DMS53 (cell line): ENCODE measurements at places on chromosomes 3 and 15.

DNA sequence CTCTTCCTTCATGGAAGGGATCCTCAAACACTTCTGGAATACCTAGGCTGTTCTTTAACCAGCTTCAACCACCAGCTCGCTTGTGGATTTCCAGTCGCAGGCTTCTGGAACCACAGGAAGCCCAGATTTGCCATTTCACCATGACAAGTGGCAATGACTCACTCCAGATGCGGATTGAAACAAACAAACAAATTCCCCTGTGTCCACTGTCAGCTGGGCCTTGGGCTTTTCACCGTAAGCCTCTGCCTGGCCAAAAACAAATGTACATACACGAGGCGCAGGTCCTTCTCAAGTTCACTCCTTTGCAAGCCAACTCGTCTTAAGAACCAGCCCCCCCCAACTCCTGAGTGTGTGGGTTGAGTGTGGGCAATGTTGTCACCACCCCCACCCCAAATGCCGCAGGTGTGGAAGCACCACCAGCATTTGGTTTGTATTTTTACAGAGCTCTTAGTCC is 8.8 kb downstream of the BCL6 start:
- DNase-seq: peak; percentile 86

- no peak for DNase-seq
Observed at GRCh38 chr3:130895690-130896488, 2.0 kb downstream of the ATP2C1 start.

DNA sequence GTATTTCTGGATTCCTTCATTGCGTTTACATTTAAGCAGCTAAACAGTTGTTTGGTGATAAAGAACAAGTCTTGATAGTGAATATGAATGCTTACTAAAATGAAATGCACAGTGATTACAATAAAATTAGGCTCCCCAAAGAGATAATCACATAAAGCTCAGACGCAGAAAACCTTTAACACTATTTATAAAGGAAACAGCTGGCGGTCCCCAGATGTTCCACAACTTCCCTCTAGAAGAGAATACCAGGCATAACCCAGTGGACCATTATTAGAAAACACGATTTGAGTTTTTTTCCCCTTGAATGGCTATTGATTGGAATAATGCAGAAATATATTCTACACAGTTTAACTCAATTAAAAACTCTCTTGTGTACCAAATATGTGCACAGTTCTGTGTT is 573.2 kb downstream of the DIPK2A start:
- DNase-seq: no peak

DNA sequence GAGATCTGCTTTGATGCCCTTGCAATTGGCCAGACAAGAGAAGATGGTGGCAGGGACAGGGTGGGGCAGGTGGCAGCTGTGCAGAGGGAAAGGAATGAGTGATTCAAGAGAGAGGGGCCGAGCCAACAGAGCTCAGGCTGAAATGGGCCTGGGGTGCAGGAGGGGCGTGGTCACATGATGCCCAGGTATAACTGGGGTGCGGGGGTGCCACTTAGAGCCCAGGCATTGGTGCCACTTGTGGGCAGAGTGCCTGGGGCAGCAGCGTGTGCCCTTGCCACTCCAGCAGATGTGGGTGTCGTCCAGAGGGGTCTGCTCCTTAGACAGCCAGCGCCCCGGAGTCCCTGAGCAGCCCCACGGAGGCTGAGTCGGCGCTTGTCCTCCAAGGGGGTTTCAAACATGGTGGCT is 88.7 kb downstream of the PLXNA1 start:
- DNase-seq: no peak

GRCh38 chr15:52923626-52924025 is 133.5 kb upstream of the ONECUT1 start:
- DNase-seq: no peak

DNA sequence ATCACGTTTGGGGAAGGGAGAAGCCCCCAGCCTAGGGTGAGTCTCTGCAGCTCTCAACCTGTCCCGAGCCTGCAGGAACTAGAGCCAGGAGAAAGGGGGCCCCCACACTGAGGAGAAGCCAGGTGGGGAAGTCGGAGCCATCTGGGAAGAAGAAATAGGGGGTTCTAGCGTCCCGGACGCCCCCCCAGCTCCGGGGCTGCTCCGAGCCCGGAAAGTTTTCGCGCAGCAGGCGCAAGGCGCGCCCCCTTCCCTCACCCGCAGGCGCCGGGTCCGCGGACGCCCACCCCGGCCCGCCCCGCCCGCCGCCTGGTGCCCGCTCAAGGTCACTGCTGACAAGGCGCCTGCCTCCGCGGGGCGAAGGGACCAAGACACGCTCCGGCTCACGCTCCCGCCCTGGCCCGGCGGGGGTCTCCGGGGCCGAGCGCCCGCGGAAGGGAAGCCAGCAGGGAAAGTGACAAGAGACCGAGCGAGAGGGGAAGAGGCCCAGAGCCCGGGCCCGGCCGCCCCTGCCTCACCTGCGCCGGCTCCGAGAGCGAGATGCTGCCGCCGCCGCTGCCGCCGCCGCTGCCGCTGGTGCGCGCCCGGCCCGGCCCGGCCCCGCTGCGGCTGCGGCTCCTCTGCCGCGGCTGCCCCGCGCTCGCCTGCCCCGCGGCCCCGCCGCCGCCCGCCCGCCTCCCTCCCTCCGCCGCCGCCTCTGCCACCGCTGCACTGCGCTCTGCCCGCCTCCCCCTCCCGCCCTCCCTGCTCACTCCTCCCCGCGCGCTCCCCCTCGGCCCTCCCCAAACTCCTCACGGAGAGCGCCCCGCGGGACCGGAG is 108.4 kb upstream of the SLC6A11 start:
- DNase-seq: peak; percentile 1

DNA sequence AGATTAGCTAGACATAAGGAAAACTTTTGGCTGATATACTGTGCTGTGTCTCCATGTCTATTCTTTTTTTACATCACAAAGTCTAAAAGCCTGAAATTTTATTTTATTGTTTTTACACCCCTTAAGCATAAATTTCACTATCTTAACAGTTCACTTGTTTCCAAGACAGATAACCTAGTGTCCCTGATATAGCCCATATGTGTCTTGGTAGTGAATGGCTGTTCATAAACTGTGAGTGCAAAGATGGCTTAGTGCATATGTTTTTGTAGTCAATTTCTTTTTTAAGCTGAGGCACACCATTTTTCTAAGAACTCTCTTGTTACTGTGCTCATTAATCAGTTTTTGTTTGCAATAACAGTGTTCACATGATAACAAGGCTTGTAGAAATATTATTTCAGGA is 381.1 kb downstream of the OXSM start:
- no peak for DNase-seq

- no peak for DNase-seq
Observed at GRCh38 chr3:189459231-189459630, 172.0 kb upstream of the TP63 start.

DNA sequence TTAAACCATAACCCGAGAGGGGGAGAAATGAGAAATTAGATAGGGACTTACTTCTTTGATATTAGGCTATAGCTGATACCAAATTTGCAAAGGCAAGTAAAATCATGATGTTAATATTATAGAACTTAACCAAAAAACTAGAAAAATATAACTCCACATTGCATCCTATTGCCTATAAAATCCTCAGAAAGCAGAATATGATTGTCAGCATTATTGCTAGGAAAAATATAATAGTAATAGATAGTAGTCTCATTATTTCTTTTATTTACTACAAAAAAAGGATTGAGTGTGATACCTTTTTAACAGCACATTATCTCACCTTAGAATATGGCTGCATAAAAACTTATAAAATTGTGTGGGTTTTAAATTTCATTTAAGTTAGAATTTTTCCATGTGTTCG is 206.5 kb upstream of the CDIN1 start:
- DNase-seq: no peak

GRCh38 chr3:28835751-28836150 is 445.1 kb upstream of the RBMS3 start:
- DNase-seq: no peak
